ENCODE measurements at places on chromosomes 13 and 19.

- ATAC-seq: no peak
Observed at GRCh38 chr13:102868366-102868936, 22.6 kb downstream of the ERCC5 start.

GRCh38 chr13:36026531-36026930 lies 104.7 kb downstream of the DCLK1 start:
- no peak for ATAC-seq

DNA sequence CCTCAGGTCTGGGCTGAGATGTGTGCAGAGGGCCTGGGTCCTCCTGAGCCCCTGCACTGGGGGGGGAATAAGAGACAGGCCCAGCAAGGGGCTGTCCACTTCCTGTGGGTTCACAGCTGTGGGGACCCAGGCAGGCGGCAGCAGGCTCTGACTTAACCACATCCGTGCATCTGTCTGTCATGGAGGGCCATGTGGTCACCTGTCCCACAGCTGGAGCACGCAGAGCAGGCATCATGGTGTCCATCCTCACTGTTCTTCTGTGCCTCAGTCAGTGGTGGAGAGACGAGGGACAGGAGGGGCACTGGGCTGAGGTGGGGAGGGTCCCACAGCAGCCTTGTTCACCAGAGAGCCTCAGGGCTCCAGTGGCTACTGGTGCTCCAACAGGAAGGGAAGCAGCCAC lies 16.3 kb upstream of the KIR3DL3 start:
- ATAC-seq: no peak

DNA sequence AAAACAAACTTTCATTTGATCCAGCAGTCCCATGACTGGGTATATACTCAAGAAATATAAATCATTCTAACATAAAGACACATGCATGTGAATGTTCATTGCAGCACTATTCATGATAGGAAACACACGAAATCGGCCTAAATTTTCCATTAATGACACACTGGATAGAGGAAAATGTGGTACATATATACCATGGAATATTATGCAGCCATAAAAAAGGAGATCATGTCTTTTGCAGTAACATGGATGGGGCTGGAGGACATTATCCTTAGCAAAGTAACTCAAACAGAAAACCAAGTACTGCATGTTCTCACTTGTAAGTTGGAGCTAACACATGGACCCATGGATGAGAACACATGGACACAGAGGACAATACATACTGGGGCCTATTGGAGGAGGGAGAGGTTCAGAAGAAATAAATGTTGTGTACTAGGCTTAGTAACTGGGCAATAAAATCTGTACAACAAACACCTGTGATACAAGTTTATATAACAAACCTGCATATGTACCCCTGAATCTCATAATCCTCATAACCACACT lies 283.6 kb downstream of the LMO7 start:
- no peak for ATAC-seq

- ATAC-seq: no peak
Observed at GRCh38 chr19:45913874-45914830, at the start of gene NANOS2. NANOS2 (minus strand) TSS chr19:45914778; CDS start chr19:45914693, 85 bp downstream.

DNA sequence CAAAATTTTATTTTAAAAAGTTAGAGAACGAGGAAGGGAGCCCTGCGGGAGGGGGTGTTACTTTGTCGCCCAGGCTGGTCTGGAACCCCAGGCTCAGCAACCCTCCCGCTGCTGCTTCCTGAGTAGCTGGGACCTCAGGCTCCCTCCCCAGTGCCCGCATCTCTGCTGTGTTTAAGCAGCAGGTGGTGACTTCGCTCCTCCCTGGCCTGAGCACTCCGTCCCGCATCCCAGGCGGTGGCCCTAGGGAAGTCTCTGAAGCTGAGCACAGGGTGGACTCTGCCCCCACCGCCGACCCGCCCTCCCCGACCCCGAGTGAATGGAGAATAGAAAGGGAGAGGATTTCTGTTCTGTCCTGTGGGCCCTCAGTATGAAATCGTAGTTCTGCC lies 30.5 kb downstream of the ZNF701 start:
- peak; percentile 21 for ATAC-seq

GRCh38 chr19:7699417-7700401 lies 2.2 kb downstream of the FCER2 start:
- ATAC-seq: no peak

GRCh38 chr13:30570691-30571090 lies 47.0 kb upstream of the USPL1 start:
- ATAC-seq: no peak

- ATAC-seq: no peak
Observed at GRCh38 chr19:54393381-54393780, 21.9 kb upstream of the TTYH1 start.

DNA sequence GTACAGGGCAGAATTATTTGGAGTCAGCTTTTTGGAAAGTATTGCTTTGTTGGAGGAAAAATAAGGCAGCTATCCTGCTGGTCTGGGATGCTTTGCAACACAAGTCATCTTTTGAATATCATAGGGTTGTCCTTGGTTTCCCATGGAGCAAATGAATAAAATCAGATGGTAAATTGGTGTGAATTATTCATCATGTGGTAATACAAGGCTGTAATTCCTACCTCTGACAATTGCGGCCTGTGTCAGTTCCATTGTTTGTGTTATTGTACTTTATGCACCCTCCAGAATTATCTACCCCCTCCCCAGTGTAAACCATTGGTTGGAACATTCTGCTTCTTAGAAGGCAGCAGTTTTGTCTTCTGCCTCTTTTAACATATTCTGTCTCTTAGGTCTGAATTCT lies 46.2 kb downstream of the RNASEH2B start:
- ATAC-seq: no peak

GRCh38 chr13:98487016-98487415 lies 89.9 kb downstream of the STK24 start:
- no peak for ATAC-seq

DNA sequence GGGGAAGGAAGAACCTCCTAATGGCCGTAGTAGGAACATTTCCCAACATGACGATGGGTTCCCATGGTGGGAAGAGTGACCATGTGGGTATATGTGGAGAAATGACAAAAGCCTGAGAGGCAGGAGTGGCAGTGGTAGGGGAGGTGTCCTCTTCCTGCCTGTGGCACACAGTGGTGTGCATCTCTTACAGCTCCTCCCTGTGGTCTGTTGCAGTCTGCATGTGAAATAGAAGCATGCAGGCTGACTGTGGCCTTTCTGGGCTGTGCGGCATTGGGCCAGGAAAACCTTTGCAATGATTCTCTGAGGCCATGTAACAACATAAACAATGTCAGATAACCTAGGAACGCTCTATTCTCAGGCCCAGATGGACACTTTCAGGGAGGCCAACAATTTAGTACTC lies 84.0 kb downstream of the LACC1 start:
- ATAC-seq: no peak

DNA sequence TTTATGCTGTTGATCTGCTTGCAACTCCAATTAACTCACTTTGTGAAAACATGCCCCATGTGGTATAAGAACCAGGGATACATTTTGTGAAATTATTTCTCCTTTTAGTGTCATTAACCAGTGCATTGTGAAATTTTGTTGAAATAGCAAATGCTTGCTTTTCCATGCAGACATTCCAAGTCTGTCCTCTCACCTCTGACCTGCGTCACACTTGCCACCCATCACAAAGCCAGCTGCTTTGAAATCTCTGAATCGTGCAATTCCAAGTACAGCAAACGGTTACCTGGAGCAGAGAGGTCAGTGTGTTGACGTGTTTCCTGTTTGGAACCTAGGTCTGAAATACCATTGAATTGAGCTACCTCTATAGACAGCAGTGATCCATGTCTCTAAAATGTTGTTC lies 4.9 kb upstream of the SLC25A15 start:
- no peak for ATAC-seq

DNA sequence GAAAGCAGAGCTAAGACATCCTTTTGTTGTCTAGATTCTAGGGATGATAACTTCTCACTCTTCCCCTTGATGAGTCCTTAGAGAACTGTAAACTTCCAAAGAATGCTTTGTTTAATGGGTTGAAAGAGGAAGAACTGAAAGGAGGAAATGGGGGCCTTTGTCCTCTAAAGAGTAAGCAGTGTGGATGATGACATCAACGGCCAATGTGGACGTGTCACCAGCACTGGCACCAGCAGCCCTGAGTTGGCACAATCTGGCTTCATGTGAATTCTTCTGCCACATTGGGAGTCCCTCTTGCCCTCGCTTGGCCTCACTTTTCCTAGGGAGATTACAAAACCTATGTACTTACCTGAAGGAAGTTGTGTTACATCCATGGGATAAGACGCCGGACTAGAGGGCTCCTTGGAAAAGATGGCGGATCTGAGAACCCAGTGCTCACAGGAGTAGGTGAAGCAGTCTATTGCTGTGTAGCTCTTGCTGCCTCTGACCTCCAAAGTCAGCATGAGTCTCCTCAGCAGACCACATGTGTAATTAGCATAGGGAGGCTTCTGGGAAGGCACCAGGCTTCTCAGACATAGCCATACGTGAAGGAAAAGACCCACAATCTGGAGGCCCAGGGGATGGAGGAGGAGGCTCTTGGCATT lies 62.8 kb downstream of the RGCC start:
- ATAC-seq: no peak

DNA sequence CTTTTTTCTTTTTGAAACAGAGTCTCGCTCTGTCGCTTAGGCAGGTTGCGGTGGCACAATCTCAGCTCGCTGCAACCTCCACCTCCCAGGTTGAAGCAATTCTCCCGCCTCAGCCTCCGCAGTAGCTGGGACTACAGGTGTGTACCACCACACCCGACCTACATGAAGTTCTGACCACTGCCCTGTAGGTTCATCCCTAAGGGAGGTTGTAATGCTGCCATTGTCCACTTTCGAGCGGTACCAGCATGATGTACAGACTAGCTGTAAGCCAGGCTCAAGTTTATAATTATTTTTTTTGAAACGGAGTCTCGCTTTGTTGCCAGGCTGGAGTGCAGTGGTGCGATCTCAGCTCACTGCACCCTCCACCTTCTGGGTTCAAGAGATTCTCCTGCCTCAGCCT lies 11.6 kb upstream of the COX7A1 start:
- no peak for ATAC-seq

GRCh38 chr19:7657131-7657751 lies 11.6 kb upstream of the RETN start:
- peak; percentile 53 for ATAC-seq

- ATAC-seq: peak; percentile 93
Observed at GRCh38 chr13:51764184-51765141, 39.5 kb downstream of the DHRS12 start.

GRCh38 chr13:72953391-72953965 lies 105.3 kb upstream of the KLF5 start:
- no peak for ATAC-seq

DNA sequence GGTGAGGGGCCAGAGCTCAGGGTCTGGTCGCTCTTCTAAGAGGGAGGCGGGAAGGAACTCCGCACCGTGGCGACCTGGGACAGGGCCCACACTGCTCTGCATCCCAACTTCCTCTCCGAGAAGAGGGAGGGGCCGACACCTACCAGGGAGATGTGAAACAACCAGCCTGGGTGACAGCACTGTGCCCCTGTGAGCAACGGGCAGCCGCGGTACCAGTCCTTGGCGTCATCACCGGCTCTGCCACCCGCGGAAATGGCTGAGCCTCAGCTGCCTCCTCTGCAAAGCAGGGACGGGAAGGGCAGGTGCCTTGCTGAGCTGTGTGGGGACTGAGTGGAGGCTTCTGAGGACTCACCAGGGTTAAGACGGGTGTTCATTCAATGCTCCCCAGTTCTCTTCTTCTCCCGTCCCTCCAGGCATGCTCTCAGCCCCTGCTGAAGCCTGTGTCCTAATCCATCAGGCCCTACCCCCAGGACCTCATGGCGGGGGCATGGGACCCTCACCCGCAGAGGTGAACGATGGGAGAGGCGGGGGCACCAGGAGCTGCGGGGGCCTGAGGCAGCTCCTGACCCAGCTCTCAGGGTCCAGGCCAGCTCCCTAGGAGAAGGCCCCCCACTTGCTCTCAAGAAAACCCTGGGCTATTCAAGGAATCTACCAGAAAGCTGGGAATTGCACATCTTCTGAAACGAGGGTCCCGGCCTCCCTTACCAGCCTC lies 9.3 kb downstream of the ZNF787 start:
- peak; percentile 61 for ATAC-seq

DNA sequence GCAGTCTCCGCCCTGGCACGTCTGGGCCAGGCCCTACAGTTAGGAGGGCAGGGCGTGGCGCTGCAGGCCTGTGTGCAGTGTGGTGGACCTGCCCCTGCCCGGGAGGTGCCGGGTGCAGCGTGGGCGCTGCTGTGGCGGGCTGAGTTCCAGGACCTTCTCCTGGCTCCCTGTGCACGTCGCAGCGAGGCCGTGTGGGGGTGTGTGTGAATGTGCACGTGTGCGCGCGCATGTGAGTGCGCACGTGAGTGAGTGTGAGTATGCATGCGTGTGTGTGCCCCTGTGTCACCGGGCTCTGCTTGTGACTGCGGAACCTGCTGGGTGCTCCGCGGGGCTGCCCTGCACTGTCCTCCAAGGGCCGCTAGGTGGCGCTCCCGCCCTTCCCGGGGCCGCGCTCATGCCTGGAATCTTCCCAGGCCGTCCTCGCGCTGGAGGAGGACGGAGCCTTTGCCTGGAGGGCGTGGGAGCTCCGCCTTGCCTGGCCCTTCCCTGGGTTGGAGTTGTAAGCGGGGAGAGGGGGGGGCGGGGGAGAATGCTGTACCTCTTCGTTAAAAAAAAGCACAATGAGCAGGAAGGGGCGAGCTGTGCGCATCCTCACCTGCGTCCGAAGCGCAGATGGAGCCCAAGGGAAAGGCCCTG lies 79.3 kb downstream of the KDM4B start:
- ATAC-seq: peak; percentile 90

- no peak for ATAC-seq
Observed at GRCh38 chr19:21519488-21519887, 14.1 kb downstream of the ZNF429 start.

DNA sequence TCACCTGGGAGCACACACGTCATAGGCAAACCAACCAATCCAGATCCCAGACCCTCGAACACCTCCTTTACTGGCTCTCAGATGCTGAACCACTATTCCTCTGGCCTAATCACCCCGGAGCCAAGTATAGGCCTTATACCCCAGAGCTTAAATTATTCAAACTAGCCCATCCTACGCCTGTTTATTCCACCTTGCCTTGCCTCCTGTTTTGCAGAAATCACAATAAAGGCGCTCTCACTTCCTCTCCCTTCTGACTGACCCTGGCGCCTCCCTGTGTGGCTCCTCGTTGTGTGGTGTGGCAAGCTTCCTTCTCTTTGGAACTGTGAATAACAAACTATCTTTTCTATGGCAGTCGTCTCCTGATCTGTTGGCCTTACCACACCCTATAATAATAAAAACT lies 354.9 kb downstream of the ENOX1 start:
- ATAC-seq: no peak

- ATAC-seq: no peak
Observed at GRCh38 chr13:95382411-95382810, 81.2 kb upstream of the ABCC4 start.

- peak; percentile 25 for ATAC-seq
Observed at GRCh38 chr19:17841371-17841809, 6.4 kb downstream of the JAK3 start.

GRCh38 chr19:50649433-50650391 lies at the start of gene C19orf81:
C19orf81 (plus strand) TSS chr19:50649445; CDS start chr19:50649445, 0 bp downstream.
- no peak for ATAC-seq

DNA sequence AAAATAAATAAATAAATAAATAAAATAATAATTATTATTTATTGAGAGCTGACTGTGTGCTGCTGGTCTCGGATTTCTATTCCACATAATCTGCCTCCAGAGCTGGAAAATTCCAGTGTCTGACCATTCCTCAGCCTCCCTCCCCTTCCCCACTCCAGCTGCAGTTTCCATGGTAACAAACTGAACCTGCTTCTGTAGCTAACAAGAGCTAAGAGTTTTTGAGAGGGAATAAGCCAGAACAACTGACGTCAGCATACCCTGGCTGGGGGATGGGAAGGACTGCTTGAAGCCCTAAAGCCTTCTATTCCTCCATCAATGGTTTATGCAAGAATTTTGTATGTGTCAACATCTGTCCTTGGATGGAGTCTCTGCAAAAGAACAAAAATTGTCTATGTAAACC lies 26.0 kb upstream of the PEG3 start:
- no peak for ATAC-seq

All from gastroesophageal sphincter (tissue), 4 donors.